Omental fat pad (tissue), 4 donors: ENCODE measurements at places on chromosomes 3 and 15.

GRCh38 chr3:7397097-7397496, 536.2 kb downstream of the GRM7 start:
- DNase-seq, result no peak

- DNase-seq, result no peak
Observed at GRCh38 chr3:121748680-121749275, 763 bp downstream of the GOLGB1 start.

DNA sequence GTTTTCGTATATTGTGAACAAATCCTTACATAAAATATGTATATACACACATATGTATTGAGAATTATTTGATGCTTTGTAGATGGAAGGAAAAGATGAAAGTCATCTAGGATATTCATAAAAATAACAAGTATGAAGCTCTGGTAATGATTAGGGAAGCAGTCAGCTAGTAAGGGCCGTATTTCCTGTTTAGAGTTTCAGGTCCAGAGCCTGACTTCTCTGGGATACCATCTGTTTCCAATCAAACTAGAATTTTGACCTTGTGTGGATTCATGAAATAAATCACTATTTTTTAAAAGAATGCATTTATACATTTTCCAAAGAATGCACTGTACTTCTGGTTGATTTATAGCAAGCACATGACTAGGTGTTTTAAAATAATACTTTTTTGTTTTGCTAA, 156.1 kb upstream of the CGNL1 start:
- DNase-seq, result no peak

- no peak for DNase-seq
Observed at GRCh38 chr15:36050899-36051298, 504.9 kb upstream of the DPH6 start.

DNA sequence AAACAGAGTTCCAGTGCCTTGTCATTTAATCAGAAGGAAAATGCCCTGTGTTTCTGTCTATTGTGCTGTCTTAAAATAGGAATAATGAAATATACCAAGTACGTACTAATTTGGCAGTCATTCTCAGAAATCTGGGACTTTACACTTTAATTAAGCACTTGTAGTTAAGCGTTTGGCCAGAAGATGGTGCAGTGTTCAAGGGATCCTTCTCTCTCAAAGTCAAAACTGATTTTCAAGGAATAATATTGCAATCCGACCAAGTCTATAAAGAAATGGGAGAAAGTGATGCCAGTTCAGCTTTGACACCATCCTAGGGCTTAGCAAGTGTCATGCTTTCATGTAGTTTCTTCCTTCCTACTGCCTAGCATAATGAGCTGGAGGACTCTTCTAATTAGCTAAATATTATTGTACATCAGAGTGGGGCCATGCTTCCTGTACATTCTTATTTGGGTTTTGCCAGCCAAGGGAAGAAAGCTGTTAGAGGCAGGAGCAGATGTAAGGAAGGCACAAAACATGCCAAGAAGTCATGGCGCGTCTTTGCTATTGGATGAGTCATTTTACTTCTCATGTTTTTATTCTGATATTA, 64.8 kb downstream of the SAMMSON start:
- no peak for DNase-seq

- DNase-seq, result no peak
Observed at GRCh38 chr3:277873-278272, 81.3 kb downstream of the CHL1 start.

DNA sequence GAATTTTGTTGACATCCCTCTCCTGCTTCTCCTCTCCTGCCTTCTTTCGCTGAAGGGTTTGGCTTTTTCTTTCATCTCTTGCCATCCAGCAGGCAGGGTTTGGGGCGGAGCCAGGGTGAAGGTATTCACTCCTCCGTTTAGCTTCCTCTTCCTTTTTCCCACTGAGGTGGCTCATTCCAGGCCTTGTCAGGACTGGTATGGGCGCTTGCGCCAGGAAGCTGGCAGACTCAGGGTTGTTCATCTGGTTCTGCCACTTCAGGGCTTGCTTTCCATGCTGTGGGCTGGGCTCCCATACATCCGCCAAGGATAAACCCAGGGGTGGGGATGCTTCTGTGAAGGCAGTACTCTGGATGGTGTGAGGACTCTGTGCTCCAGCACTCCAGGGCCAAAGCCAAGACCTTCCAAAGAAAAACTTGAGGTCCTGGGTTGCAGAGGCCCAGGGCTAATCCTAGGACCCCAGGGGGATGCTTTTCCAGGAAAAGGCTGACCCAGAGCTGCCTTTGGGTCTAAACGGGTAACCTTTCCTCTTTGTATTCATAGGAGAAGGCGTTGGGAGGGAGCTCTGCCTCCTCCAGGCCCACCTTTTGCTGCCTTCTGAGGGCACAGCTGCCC, 7.7 kb upstream of the AMOTL2 start:
- DNase-seq, result no peak

- DNase-seq, result peak; percentile 41
Observed at GRCh38 chr3:46812237-46812791, 50.9 kb downstream of the MYL3 start.

DNA sequence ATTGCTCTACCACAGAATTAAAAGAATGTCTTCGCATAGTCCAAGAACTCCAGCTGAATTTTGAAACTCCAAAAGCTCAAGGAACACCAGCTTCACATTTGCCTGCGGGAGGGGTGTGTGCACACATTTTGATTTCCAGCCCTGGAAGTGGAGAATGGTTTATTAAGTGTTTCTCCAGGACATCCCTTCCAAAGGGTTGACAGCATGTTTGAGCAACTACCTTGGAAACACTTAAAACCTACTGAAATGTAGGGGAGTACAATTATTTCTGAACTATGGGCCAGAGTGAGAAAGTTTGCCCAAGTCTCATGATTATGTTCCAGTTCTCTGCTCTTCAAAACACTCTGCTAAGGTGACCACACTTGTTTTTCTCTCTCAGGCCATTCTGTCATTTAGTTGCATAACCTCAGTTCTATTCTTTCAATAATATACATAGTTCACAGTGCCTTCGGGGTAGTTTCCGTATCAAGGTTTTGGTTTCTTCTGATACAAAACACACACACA, 7.9 kb downstream of the ACP3 start:
- DNase-seq, result no peak
